ENCODE measurements at places on chromosomes 2 and 18. TPM values are rescaled to one million over a fixed set of nuclear protein-coding genes. Genes with fewer than 3 reads are reported as not detected.

GRCh38 chr2:129882476-129882875 lies 97.0 kb upstream of the RAB6C start:
- no peak for DNase-seq

- no peak for DNase-seq
Observed at GRCh38 chr2:45841752-45842407, 190.4 kb downstream of the PRKCE start.

DNA sequence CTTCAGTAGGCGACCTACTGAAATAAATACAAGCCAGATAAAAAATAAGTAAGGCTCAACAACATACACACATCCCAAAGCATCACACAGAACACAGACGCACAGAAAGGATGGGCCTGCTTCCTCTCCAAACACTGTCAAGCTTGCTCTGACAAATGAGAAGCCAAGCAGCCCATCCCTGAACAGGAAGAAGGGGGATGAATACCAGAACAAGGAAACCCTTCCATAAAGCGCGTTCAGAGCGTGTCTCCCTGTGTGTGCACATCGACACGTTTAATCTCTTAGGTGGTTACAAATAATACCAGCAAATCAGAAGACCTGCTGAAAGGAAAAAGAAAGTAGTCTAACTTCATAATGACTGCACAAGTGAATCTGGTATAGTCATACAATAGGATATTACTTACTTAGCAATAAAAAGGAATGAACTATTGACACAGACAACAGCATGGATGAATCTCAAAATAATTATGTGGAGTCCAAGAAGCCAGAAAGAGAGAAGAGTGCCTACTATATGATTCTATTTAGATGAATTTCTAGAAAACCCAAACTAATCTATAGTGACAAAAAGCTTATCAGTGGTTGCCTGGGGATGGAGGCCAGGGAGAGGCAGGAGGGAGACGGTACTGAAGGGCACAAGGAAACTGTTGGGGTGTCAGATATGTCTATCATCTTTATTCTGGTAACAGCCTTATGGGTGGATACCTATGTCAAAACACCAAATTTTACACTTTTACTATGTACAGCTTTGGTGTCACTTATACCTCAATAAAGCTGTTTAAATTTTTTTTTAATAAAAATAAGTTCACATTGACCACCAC lies 26.8 kb downstream of the MBOAT2 start:
- DNase-seq, result no peak

DNA sequence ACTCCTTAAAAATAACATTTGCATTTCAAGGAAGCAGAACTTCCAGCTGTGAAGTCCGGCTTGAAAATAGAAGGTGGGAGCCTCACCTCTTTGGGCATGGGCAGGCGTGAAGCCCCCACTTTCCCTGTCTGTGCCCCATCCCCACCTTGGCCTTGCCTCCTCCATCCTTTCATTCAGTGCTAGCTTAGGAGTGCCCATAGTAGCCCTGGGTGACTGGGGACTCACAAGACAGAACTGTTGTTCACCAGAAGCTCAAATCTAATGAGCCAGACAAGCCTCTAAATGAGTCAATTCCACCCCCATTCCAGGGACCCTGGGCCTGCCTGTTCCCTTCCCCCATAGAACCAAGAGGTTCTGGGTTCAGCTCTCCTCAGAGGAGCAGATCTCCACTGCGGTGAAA lies 20.0 kb downstream of the SPATA3 start:
- no peak for DNase-seq

GRCh38 chr2:215831296-215831913 lies 181.9 kb downstream of the MREG start:
- DNase-seq, result no peak

DNA sequence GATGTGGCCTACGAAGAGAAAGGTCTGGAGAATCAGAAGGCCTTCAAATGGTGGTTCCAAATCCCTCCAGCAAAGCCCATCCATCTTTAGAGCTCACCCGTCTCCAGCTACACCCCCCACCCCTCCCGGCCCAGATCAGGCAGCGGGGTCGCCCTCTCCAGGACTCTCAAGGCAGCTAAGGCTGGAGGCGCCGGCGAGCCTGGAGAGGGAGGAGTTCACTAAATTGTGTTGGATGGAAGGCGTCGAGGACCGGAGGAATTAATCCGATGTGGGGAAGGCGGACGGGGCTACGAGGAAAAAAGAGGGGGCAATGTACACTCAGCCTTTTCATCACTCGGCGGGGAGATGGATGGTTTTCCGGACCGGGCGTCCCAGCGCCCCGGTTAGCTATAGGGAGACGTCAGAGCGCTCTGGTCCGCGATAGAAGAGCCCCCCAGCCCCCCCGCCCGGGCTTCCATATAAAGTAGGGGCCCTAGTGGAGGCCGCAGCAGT lies at the start of gene GRP:
Gene GRP (plus strand): TSS at position 487 of the 492 bp plus-strand sequence. CDS start 108 bp downstream, outside the sequence.
- no peak for DNase-seq

GRCh38 chr18:45166341-45166835 lies 448.9 kb upstream of the SLC14A2 start:
- DNase-seq, result peak; percentile 79

- no peak for DNase-seq
Observed at GRCh38 chr2:71799013-71799575, 345.7 kb downstream of the DYSF start.

CAPG gene
- total RNA-seq, result 53.7 TPM
